ENCODE measurements at places on chromosomes 13 and 19.

DNA sequence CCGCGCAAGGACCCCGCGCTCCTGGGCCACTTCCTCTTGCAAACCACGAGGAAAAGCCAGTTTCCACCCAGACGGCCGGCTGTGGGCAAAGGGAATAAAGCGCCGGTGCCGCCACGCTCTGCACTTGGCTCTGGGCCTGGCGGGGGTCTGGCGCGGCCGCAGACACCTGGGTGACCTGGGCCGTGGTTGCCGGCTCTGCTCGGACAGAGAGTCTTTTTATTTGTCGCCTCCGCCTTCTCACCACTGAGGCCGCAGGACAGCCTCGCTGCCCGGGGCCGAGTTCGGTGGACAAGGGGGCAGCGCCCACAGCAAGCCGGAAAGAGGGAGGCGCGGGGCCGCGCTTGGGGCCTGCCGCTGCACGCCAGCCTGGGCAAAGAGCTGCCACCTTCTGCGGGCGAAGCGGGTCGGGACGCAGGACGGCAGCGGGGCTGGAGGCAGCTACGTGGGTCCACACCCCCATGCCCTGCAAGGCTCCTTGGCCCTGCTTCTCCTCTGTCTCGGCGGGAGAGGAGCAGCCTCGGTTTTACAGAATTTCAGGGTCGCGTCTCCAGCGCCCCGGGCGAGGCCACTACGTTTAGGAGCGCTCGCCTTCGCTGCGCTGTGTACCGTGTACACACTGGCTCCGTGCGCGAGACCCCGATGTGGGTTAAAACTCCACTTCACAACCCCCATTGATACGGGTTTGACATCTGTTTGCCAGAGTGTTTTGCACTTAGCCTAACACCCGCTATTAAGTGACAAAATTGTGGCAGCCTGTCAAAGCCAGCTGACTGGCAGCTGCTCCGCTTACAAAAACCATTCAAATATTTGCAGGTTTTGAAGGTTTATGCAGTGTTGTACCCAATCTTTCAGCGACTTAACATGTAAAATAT, 13.0 kb upstream of the SOX1 start:
- no peak for DNase-seq

GRCh38 chr13:99221567-99222239, 21.0 kb downstream of the UBAC2 start:
- no peak for DNase-seq

DNA sequence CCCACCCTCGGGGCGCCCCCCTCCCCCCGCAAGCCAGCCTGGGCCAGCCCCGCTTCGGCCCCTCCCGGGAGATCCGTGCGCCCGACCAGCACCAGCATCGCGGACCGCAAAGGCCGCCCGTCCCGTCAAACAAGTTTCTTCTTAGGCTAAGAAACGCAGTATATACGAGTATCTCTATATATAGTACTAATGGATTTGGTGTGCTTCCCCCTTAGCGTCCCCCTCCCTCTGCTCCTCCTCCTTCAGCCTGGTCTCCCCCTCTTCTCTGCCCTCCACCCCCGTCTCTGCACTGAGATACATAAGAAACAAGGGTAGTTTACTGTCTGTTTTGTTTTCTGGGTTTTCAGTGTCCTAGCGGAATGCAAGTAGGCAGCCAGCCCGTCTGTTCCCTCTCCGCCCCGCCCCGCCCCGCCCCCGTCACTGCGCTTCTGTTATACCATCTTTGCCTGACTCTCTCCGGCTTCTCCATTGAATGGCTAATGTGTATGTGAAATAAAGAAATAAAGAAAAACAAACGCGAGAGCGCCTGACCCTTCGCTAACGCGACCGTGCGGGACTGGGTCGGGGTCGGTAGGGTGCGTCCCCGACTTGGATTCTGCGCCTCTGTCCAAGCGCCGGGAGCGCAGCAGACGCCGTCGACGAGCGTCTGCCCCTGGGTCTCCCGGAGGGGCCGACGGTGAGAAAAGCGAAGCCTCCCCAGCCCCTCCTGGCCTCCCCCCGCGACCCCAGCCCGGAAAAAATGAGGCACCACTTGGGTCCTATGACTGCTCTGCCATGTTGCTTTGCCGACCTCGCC, 4.2 kb downstream of the LYL1 start:
- no peak for DNase-seq

DNA sequence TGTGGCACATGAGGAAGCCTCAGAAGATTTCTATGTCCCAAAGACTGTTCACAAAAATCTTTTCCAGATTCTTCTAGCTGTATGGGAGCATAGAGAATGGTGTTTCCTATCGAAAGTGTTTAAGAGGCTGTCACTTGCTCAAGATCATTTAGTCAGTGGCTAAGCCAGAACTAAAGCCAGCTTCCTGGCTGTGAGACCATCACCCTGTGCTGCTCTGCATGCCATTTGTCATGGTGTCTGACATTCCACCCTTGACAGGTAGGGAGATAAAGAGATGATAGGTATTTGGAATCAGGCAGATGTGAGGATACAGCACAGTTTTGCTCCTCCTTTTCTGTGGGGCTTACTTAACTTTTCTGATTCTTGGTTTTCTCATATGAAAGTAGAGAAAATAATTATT, 177.3 kb downstream of the DNAJC15 start:
- DNase-seq = no peak

- no peak for DNase-seq
Measured at GRCh38 chr19:17259118-17259780, 5.3 kb downstream of the USHBP1 start.

DNA sequence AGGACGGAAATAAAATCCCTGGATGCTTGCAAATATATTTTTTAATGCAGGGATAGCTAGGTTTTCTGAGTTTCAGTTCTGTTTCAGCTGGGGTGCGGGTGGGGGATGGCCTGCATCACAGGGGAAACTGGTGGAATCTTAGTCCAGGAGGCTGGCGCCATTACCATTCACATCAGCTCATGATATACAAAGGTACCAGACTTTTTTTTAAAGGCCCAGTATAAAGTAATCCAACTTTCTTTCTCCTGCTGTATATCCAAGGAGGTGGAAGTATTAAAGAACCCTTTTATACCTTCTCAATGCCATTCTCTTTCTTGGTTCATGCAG, 343.8 kb downstream of the KCNRG start:
- DNase-seq = no peak

GRCh38 chr13:82647540-82647939, 1234.7 kb downstream of the SLITRK1 start:
- no peak for DNase-seq

GRCh38 chr13:94799299-94799698, 87.0 kb upstream of the SOX21 start:
- no peak for DNase-seq

DNA sequence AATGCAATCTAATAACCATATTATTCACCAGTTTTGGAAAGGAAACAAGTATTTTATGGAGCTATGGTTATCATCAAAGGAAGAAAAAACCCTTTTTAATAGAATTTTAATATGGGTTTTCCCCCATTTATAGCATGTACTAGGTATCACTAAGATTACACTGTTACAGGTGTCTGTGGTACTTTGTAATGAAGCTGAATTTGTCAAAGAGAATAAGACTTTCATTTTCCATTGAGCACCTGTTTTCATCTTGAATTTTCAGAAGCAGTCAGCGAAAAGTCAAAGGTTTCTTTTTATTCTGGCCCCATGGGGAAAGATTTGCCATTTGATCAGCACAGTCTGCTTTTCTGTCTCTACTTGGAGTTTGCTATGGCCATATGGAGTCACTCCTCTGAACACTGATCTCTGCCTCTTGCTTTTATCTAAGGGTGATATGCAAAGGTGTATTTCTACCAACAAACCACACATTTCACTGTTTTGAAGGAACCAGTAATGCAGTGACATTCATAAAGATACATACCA, 590.0 kb downstream of the DCT start:
- DNase-seq = no peak

Data from cerebellar cortex (tissue), 1 donor.